ENCODE measurements at places on chromosomes 4 and X.

DNA sequence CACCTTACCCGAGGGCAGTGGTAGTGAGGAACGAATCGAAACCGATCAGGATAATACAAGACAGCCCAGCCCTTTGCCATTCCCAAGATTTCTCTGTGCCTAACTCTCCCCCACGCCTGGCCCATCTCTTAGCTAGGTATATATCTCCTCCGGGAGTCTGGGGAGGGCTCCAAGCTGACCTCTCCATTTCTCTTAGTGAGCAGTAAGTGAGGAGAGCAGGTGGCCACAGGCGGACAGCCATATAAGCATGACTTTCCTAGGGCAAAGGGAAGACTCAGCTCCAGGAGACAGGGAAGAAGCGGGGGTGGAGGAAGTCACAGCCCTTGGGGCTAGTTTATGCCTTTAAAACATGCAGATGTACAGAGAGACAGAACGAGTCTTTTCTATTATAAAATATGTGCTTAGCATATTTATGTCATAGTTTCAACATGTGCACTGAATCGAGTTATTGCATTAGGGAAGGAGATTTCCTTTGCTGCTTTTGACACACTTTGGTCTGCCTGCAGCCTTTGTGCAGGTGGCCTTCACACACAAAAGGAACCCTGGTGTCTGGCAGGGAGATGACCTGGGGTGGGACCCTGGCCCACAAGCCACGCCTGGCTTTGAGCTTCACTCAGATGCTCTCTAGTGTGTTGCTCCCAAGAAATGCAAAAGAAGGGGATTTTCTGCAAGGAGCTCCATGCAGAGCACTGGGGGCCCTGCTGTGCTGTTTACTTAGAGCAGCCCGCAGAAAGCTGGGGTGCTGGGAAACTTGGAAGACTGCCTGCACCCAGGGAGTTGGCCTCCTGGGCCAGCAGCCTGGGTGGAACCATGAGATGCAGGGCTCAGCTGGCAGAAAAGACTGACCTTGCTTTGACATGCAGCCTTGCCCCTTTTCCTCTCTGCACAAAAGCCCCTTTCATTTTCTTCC, 613.3 kb downstream of the BCOR start:
- DNase-seq = no peak

GRCh38 chr4:53688186-53688790, 97.0 kb upstream of the LNX1 start:
- DNase-seq = no peak

DNA sequence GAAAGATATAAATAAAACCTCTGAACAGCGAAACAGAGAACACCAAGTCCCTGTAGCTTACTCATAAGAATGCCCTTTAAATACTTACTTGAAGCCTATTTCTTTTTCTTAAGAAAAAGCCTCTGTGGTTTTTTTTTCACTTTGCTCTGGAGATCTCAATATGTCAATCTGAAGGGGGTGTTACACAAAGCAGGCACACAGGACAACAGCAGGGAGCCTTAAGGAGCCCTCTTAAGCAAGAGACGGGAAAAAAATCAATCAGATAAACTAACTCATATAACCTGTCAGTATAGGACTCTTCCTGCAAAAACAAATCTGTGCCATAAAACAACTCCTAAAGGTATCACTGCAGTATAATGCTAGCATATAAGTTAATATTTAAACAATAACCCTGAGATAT, 611.1 kb upstream of the ATOH1 start:
- no peak for DNase-seq

GRCh38 chr4:118035309-118035708, 1.0 kb downstream of the NDST3 start:
- no peak for DNase-seq

DNA sequence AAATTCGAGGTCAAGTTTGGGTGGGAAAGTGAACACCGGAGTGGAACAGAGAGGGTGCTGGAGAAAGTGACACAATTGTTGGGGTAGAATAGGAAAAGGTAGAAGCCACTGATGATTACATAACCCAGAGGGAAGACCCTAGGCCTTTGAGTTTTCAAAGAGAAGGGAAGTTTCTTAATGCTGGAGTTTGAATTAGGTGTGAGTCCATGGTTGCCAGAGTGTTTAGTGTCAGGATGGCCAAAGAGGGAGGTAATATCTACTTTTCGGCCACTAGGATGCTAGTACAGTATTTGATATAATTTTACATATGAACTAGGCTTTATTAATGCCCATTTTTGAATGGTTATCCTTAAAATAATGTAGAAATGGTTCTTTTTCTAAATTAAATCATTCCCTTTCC, 5.4 kb downstream of the BCORL1 start:
- no peak for DNase-seq

DNA sequence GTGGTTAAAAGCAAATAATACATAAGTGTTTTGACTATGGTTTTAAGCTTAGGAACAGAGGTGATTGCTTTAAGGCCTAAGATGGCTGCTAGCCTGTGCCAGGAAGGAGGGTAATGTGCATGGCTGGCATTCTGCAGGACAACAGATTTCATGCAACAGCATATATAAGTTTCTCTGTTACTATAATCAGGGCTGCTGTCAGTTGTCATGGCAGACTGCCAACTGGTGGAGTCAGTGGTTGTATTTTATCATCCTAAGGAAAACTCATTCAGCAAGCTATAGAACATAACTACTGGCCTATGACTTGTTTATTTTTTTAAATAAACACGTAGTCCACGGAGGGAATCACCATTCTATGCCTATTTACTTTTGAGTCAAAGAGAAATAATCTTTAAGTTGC, 77.7 kb upstream of the DCAF8L1 start:
- DNase-seq = no peak

DNA sequence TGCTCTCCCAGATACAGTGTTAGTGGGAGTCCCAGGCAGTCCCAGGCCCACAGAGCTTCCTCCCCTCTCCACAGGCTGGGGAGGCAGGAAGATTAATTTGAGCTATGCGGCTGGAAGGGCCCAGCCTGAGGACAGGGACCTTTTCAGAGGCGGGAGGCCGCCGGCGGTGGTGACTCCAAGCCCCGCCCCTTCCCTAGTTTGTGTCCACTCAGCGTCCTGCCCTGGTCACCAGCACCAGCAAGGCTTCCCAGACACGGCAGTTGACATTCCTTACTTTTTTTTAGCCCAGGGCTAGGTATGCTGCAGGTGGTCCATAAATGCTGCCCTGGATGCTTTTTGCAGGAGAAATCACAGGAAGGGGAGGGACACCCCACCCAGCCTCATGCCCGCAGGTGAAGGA, 67.7 kb upstream of the LRPAP1 start:
- DNase-seq = no peak

DNA sequence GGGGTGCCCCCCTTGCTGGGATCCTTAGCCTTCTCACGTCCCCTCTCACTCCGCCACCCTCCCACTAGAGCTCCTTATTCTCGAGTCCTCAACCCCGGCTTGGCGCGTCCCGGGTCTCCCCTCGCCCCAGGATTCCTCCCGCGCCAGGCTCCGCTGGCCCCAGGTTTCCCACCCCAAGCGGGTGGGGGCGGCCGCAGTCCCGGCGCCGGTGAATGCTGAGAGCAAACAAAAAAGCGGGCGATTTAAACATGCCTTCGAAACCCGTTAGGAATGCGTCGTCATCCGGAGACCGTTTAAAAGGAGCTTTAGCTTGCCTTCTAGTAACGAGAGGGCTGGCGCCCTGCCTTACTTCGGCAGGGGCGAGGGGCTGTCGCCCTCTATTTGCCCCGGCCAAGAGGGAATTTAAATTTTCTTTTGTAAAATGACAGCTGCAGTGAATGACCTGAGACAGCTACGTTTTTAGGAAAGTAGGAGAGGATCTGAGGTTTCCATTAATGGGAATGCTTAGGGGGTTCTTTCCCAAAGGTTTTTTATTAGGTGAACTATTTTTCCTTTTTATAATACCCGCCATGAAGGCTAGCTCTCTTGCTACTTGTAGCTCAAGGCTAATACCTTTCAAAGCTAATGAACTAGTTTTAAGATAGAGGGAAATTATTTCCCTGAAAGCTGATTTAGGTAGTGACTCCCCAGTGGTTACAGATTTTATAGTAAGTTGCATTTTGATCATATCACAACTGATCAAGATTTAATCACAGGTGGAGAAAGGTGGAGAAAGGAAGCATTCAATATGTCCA, 3.1 kb downstream of the JADE1 start:
- no peak for DNase-seq

DNA sequence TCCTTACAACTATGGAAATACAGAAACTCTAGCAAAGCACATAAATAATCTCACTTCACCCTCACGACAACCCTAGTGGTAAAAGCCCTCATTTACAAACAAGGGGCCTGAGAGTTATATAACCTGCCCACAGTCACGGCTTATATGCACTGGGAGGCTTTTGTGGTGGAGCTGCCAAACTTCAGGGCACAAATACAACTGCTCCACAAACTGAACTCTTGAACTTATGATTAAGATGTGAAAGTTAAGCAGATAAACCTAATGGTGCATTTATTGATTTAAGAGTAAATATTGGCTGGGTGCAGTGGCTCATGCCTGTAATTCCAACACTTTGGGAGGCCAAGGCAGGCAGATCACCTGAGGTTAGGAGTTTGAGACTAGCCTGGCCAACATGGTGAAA, 19.0 kb downstream of the SLC2A9 start:
- no peak for DNase-seq

- no peak for DNase-seq
These were observed 348.3 kb downstream of the ARHGAP24 start for GRCh38 chr4:85823295-85823694.

DNA sequence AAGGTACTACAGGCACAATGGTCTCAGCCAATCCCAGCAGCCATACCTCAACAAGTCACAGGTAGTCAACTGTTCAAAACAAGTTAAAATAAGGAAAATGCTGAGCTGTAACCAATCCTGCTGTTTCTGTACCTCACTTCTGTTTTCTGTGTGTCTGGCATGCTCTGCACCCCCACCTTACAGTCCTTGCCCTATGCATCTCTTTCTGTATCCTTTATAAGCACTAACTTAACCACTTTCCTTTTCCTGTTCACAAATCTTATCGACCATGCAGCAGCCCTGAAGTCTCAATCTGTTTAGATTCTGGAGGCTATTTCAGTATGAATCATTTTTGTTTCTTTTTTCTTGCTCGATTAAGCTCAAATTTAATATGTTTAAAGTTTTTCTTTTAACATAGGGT, 12.5 kb upstream of the FAM13A start:
- DNase-seq = no peak

- no peak for DNase-seq
These were observed 73.9 kb downstream of the IRF2 start for GRCh38 chr4:184400375-184400870.

DNA sequence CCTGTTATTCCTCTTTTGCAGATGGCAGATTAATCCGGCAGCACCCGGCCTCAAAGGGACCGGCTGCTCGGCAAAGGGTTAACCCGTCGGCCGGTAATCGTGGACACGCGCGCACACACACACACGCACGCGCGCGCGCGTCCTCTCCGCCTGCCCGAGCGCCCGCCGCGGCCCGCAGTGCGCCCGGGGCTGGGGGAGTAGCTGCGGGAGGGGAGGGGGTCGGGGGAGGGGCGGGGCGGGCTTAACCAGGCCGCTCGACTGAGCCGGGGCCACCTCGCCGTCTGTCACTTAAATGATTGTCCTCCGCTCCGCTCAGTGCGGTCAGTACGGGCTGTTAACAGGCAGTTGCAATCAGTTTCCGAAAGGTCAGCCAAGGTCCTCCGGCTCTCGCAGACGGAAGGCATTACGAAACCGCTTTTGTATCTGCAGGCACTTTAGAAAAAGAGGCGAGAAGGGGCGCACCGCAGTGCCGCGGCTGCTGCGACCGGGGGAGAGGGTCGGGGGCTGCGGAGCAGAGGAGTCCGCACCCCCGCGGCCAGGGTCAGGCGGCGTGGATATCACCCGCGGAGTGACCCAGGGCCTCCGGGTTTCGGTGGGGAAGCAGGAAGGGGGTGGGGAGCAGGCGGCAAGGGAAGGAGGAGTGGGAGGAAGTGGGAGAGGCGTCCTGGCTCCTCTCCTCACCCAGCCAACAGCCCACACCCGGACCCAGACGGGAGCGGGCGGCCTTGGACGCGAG, 57.3 kb upstream of the BCOR start:
- DNase-seq = no peak

- DNase-seq = no peak
These were observed 30.1 kb upstream of the MAD2L1 start for GRCh38 chr4:120096508-120097297.

DNA sequence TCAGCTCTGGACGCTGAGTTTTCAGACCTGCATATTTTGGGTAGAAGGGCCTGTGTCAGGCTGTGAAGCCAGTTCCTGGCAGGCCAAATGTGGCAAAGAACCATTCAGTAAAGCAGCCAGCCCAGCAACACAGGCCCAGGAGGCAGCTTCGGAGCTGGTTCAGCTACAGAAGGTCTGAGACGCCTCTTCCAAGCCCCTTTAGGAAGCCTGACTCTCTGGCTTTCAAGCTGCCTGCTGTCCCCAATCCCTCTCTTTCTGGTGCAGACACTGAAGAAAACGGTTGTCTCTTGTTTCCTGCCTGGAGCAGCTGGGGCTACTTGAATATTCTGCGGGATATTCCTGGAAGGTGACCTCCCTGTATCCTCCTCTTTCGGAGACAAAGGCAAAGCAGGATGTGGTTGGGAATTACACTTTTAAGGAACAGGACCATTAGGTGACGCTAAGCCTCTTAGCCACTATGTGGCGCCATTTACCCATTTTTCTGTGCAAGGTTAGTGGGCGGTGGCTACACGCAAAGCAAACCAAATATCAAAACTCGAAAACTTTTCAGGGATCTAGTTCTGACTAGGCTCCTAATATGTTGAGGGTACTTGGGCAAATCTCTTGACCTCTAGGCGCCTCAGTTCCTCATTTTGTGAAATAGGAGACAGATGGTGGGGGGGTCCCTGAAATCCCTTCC, 47.2 kb upstream of the LAS1L start:
- DNase-seq = peak; percentile 31

GRCh38 chr4:75056277-75056676, 123.4 kb downstream of the PARM1 start:
- DNase-seq = no peak

DNA sequence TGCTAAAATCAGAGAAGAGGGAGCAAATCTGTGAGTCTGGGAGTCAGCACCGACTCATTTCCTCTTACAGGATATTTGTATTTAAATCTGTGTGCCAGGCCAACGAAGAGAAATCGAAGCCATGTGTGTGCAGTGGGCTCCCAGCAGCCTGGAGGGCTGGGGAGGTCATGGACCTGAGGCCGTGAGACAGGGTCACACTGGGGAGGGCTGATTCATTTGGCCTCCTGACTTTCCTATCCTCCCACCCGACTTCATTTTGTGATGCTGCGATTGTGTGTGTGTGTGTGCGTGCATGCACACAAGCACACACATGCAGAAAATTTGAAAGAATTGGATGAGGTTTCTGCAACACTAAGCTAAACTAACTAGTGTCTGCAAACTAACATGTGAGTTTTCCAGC, 48.7 kb upstream of the STX18 start:
- DNase-seq = no peak

DNA sequence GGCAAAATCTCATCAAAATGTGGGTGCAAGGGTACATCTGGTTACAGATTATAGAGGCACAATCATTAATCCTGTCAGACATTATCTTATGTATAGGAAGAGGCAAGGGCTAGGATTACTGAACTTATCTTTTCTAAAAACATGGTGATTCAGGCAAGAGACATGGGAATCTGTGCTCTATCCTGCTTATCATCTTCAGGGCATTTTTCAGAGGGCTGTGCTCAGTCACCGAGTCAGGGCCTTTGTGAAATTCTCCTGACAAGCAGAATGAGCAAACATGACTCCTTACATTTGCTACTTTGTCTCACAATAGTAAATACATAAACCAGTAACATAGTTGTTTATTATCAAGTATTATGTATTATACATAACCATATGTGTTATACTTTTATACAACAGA, 84.2 kb upstream of the KCTD8 start:
- no peak for DNase-seq

- DNase-seq = no peak
These were observed 167.8 kb upstream of the FAM241A start for GRCh38 chr4:111977419-111977965.

- DNase-seq = no peak
These were observed 75.6 kb downstream of the NPY1R start for GRCh38 chr4:163256680-163257343.

Measured in central memory CD8-positive, alpha-beta T cell (primary cell).